Fibroblast of pulmonary artery (primary cell): ENCODE measurements at places on chromosomes 1 and 21.

DNA sequence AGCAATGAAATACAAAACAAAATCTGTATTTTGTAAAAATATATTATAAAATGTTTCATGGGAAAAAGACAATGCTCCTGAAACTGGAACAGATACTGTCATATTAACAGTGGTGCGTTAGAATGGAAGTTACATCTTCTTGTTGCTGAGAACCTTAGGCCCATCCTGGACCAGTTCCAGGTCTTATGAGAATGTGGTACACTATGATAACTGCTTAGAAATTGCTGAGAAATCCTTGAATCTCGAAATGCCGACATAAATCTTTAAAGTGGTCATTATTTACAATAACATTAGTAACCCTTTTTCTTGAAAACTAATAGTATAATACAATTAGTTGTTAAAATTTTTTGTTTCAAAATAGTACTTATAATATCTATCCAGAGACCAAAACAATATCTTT is 747.9 kb upstream of the NCAM2 start:
- DNase-seq: no peak

DNA sequence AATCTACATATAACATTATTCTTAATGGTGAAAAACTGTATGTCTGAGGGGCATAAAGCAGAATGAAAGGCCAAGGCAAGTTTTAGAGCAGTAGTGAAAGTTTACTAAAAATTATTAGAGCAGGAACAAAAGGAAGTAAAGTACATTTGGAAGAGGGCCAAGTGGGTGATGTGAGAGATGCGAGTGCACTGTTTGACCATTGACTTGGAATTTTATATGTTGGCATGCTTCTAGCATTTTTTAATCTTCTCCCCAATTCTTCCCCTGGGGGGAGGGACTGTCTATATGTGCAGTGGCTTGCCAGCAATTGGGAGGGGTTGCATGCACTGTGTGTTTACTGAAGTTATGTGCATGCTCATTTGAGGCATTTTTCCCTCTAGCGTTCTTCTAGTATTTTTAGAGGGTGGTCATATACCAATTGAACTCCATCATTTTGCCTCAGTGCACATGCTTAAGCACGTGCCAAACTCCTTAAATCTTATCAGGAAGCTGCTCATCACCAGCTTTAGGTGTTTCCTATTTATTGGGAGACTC is 36.1 kb upstream of the SLC5A9 start:
- no peak for DNase-seq

DNA sequence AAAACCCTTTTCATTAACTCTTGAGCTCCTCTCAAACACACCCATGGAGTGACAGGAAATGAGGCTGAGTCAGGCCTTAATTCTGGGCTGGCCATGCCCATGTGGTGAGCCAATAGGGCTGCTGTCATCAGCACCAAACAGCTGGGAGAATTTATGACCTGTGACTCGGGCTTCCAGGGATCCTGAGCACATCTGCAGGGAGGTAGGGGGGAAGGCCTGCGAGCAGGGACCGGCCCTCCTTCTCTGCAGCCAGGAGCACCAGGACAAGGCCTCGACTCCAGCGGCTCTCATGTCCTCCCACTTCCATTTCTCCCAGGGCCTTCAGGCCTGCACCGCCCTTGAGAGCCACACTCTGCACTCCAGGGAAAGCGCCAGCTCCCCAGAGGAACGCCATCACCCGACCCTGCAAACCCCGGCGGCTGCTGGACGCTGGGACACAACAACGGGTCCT is 14.6 kb downstream of the RIPK4 start:
- DNase-seq: peak; percentile 35

DNA sequence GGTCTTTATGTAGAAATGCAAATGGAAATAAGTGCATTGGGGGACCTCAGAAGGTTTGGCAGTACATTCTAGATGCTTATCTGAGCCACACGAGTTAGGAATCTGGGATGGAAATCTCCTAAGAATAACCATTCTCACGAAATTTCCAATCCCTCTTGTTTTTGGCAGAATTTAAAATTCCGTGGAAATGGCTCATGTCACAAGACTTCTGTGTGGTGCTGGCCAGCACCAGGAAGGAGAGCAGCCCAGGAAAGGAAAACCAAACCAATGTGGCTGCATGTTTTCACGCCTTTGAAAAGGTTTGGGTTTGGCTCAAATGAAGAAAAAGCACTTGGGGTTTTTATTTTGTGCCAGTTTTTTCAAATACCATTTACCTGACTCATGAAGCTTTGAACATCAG is 80.1 kb upstream of the KCNK2 start:
- peak; percentile 69 for DNase-seq

DNA sequence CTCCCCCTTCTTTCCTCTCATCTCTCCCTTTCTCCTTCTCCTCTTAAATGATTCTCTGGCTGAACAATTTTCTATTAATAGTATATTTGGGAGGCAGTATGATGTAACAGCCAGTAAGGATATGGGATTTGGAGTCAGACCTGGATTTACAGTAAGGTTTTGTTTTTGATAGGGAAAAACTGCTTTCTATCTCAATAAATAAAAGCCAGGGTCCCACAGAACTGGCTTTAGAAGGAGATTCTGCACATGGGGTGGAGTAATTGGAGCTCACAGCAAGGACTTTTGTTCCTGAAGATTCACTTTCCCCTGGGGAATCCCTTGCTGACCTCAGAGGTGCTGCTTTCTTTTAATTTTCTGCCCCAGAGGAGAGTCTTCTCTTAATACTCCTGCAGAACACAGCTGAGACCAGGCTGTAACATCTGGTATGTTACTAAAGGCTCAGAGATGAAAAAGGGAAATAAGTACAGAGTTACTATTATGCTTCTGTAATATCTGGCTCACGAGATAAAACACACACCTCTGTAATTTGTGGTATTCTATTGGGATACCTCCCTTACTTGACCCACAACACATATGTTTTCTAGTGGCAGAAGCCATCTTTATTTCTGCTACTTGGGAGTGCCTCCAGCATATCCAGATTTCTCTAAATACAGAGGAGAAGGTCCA is 13.4 kb downstream of the EPB41 start:
- DNase-seq: peak; percentile 44

- no peak for DNase-seq
Observed at GRCh38 chr1:22836850-22837249, 126.2 kb downstream of the EPHB2 start.

DNA sequence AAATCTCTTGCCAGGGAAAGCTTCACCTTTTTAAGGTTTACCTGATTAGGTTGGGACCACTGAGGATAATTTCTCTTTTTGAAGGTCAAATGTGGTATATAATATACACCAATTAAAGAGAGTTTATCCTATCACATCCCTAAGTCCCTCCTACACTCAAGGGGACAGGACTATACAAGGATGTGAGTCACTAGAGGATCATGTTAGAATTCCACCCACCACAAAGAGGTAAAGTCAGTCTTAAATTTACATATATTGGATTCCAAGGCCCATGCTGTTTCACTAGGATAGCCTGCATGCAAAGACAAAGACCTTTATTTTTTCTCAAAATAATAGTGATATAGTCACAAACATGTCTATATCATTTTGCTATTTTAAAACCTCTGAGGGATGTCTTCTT is 164.4 kb downstream of the GIPC2 start:
- DNase-seq: peak; percentile 10

DNA sequence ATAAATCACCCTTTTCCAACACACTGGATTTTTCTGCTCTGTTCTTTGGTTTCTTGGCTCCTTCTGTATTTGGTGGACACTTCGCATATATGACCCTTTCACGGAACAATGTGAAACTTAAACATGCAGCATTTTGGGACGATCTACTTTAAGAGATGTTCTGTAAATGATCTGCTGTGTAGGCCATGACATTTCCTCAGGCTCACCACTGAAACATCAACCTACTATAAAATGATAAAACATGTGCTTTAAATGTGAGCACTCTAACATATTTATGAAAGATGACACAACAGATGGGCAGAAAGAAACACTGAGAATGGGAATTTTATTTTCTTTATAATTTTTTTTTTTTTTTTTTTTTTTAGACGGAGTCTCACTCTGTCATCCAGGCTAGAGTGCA is 316.3 kb upstream of the GREM2 start:
- DNase-seq: no peak

DNA sequence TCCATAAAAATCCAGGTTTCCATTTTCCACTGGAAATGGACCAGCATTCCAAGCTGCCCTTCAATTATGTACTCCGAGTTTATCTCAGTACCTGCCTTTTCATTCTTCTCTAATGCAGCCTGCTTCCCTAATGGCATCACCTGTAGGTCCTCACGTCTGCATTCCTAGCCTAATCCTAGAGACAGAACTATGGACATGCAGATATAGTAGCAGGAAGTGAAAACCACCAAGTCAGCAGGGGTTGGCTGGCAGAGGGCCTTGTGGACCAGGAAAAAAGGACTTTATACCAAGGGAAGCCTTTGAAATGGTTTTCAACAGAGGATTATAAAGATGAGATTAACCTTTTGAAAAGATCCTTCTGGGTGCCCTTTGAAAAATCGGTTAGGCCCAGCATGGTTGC is 135.7 kb upstream of the L1TD1 start:
- DNase-seq: no peak

DNA sequence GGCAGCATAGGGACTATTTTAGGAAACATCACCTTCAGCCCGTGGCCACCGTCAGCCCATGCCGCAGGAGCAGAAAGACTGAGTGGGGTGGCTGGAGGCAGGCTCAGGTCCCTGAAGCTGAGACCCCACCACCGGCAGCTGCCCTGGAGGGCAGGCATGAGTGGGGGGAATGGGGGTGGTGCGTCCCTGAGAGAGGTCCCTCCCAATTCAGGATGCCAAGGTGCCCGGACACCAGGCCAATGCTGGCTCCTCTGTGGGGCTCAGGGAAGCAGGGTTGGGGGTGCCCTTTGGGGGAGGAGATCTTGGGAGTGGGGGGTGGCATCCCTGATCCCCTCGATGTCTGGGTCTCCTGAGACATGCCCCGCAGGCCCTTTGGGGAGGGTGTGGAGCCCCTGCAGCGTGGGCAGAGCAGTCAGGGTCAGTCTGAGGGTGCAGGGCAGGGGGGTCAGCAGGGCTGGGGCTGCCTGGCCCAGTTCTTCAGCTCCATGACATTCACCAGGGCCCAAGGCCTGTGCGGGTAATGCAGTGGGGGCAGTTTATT is 998 bp upstream of the TTC34 start:
- no peak for DNase-seq

GRCh38 chr1:107871687-107872395 is 93.1 kb downstream of the VAV3 start:
- DNase-seq: no peak

DNA sequence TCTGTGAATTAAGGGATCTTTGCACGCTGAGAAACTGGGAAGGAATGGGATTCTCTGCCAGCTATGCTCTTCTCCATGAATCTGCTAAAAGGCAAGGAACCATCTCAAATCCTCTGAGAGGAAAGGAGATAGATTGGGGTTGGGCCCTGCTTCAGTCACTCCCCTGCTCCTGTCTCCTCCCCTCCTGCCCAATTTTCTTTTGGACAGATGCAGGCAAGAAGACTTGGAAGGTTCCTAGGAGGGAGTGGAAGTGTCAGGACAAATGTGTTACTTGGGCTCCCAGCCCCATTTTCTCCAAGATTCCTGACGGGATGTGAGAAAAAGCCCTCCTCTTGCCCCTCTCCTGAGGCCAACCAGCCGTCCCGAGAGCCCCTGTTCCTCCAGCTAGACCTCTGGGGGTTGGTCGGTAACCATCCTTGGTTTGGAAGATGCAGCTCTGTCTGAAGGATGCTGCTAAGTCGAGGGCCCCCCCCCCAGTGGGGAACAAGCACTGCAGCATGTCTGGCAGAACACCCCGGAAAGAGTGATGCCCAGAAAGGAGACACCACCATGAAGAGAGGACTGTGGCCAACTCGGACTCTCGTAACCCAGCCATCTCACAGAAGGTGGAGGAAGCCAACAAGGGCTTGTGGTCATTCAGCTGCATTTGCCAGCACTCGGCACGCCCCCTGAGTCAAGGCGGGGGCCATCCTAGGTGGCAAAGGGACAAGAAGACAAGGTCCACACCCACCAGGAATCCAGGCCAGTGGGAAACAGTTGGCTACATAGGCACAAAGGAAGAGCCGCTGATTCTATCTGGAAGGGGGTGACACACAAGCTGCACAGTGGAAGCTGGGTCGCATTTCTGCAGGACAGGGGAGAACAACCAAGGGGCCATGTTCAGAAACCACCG is 43.7 kb downstream of the CDK18 start:
- DNase-seq: no peak

- DNase-seq: no peak
Observed at GRCh38 chr1:118184739-118185083, 317 bp downstream of the SPAG17 start.

- no peak for DNase-seq
Observed at GRCh38 chr1:192527950-192528349, 47.6 kb upstream of the RGS1 start.

GRCh38 chr1:239228451-239228850 is 157.9 kb upstream of the CHRM3 start:
- no peak for DNase-seq

GRCh38 chr1:214277704-214278635 is 3.0 kb upstream of the SMYD2 start:
- DNase-seq: no peak

DNA sequence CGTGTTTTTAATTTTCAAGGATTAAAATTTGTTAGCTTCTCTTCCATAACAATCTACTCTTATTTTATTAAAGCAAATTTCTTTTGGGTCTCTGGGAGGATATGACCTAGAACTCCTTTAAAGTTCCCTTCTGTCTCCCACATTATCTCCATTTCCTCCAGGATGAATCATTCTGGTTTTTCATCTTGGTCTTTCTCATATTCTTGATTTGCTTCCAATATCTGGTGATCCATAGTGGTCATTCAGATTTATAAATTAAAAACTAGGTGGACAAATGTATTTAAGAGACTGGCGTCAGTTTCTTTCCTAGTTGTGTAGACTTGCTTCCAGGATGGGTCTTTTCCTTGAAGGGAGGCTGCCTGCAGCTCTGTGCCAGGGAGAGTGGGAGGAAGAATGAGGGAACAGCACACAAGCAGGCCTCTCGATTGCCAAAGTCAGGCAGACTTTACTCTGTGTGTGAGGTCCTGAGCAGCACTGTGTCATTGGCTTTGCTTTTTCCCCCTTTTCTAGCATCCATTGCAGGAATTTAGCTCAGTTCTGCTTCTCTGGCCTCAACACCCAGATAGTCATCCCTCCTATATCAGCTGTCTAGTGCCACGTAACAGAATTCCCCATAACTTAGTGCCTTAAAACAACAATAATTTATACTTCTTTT is 48.1 kb upstream of the FOXO6 start:
- DNase-seq: peak; percentile 64

- DNase-seq: peak; percentile 25
Observed at GRCh38 chr1:8937701-8938100, 8.0 kb upstream of the CA6 start.

GRCh38 chr1:44881011-44881632 is 38.1 kb upstream of the PTCH2 start:
- peak; percentile 48 for DNase-seq

- DNase-seq: peak; percentile 93
Observed at GRCh38 chr1:20493839-20494608, 8.0 kb upstream of the CAMK2N1 start.

DNA sequence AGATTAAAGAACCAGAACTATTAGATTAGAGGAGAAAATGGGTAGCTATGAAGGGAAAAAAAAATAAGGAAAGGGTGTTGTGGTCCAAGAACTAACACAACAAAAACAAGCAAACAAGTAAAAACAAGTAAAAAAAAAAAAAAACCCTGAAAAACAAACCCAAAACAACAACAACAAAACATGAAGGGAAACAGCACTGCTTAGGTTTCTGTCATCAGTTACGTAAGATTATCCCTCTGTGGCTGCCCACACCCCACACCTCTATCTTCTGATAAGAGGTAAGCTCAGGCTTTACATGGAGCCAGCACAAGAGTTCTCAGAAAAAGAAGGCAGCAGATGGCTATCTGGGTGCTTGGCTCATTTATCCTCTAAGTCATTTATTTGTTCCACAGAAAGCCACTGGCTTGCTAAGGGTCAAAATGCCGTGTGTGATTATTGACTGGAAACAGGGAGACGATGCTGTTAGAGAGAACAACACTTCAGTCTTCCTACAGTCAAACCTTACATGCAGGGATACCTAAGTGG is 57.5 kb downstream of the KIAA0319L start:
- DNase-seq: no peak
